ENCODE measurements at places on chromosomes 16 and 17.

GRCh38 chr16:19874851-19875546, 9.6 kb downstream of the GPRC5B start:
- no peak for DNase-seq

DNA sequence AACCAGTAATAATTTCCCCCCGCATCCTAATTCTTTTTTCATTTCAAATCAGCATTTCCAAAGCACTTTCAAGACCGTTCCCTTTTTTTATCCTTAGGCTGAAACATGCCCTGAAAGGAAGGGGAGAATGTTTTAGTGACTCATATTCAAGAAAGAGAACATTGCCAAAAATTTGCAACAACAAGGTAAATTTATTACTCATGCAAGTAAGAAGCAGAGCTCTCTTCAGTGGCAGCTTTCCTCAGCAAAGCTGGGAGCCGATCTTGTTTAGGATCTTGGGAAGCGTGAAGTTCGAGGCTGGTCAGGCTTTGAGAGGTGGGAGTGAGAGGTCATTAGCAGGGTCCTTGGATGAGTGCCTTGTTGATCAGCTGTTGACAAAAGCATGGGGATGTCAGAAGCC, 129.5 kb downstream of the PRKCA start:
- DNase-seq = no peak

DNA sequence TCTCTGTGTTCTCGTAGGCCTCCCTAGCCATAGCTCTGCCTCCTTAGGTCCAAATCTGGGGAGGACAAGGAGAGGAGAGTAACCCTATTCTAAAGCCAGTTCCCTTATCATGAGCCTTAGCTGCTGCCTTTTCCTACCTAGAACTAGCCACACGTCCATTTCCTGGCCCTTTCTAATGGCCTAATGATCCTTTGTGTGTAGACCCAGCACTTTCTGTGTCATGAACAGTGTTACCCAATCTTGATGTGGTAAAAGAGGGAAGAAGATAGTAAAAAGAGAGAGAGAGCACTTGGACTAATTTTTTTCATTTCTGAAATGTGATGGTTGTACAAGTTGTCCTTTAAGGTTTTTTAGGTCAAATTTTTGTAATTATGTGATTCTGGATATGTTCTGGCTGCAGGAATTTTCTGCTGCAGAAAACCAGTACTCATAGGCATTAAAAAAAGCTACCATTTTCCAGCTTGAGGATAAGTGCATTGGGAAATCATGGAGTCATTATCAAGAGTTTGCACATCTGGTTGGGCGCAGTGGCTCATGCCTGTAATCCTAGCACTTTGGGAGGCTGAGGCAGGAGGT, 18.2 kb downstream of the CASC3 start:
- DNase-seq = no peak

DNA sequence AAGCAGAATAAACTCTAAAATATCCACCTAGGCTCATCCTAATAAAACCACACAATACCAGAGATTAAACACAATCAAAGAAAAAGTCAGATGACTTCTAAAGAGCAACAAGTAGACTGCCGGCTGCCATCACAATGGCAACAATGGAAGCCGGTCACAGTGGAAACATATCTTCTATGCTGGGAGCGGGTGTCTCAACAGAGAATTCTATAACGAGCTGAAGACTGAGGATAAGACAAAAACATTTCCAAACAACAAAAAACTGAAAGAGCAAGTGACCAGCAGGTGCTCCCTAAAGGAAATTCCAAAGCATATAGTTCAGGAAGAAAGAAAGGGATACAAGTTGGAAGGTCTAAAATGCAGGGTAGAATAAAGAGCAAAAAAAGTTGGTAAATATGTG, 8.9 kb downstream of the NSMCE1 start:
- no peak for DNase-seq

DNA sequence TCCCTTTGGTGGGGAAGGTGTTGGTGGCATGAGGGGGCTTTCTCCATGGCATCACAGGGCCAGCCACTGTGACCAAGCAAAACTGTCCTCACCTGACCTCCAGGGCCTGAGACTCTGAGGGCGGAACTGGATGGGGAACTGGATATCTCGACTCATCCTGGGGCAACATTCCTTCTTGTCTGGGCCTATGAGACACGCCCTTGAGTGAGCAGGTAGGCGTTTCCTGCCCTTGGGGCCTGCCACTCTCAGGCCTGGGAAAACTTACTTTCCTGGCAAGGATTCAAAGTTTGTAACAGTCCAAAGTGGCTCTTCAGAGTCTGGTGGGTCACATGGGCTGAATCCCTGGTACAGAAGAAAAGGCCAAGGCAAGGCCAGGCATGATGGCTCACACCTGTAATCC, 9.6 kb downstream of the MT1X start:
- no peak for DNase-seq

Measured in activated effector memory CD4-positive, alpha-beta T cell treated with Interleukin-2 at 50 U/mL for 16 hours (primary cell).